ENCODE measurements at places on chromosomes 3 and 15. TPM values are rescaled to one million over a fixed set of nuclear protein-coding genes. Genes with fewer than 3 reads are reported as not detected.

DNA sequence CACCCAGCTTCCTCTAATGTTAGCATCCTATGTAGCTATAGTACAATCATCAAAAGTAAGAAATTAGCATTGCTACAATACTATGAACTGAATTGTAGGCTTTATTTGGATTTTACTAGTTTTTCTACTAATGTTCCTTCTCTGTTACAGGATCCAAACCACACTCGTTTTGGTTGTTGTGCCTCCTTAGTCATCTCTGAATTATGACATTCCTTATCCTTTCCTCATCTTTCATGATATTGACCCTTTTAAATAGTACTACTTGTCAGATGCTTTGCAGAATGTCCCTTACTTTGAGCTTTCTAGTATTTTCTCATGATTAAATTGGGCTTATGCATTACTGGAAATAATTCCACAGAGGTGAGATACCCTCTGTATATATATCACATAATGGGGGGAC, 265.4 kb downstream of the VPS13C start:
- DNase-seq: no peak

- DNase-seq: no peak
Observed at GRCh38 chr15:35627696-35628095, 81.7 kb upstream of the DPH6 start.

Gene GABRR3
- not detected for total RNA-seq

Gene TMC3
- not detected for total RNA-seq

Gene AADACL2
- total RNA-seq: not detected

Gene GPD1L
- 13.9 TPM for total RNA-seq
